ENCODE measurements at places on chromosomes 4 and X. TPM values are rescaled to one million over a fixed set of nuclear protein-coding genes. Genes with fewer than 3 reads are reported as not detected.

GRCh38 chr4:114005569-114006442, 26.4 kb upstream of the ARSJ start:
- DNase-seq = no peak

DNA sequence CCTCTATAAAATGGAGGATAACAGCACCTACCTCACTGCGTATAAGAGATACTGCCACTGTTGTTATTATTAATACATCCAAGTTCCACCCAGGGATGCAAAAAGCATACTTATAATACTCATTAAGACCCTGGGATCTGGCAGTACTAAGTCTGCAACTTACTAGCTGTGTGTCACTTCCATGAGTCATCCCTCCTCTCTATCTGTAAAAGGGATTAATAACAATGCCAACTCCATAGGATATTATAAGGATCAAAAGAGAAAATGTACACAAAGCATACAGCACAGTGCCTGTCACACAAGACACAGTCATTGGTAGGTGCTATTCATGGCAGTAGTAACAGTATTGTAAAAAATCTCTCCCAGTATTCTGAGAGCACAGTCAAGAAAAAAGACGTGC, 216.7 kb downstream of the HS6ST2 start:
- DNase-seq = no peak

DNA sequence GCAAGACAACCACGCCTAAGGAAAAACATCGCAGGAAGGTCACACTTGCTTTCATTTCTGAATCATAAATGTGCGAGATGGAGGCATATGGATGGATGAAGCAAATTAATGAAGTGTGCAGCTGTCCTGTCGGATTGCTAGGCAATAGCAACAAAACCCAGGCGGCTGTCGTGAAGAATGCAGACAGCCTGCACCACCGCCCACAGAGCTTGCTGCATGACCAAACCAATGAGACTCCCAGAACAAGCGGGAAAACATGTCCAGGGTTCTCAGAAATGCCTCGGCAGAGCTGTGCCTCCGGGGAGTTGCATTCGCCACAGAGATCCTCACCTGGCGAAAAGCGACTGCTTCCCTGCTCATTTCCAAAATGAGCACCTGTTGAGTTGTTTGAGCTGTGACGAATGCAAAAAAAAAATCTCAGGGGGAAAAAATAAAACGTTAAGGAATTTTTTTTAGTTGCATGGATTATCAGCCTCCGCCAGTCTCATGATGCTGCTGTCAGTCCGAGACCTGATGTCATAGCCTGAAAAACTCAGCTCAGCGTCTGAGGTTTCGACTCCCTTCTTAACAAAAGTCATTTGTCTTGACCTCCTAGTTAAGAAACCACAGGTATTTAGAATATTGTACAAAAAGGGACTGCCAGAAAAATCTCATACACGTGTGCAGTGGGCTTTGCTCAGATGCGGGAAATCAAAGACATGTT, 155.5 kb upstream of the MXRA5 start:
- no peak for DNase-seq

DNA sequence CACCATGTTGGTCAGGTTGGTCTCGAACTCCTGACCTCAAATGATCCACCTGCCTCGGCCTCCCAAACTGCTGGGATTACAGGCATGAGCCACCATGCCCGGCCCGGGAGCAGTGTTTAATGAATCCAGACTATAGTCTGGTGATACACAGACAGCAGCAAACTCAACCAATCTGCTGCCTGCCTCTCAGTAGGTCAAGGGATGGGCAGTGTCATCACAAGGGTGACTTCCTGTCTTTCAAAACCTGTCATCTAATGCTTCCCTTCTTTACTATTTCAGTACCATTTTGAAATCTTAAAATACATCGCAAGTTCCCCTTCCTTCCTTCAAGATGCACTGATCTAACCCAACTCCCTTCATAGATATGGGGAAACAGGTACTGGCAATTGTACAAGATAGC, 8.4 kb downstream of the RPL39 start:
- DNase-seq = no peak

DNA sequence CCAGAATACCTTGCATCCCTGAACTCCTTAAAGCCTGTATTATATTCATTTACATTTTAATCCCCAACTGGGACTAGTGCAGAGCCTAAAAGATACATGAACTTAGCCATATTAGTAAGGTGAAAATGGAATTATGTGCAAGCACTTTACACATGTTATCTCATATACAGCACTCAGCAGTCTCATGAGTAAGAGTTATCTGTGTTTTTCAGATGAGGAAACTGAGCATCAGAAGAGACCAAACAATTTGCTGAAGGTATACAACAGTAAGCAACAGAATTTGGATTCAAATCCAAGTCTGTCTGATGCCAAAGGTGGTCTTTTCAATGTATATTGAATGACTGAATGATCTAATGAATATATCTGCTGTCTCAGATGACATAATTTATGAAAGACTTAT, 12.3 kb downstream of the ATP7A start:
- DNase-seq = no peak

- no peak for DNase-seq
These were observed 57.5 kb upstream of the GC start for GRCh38 chr4:71841336-71841735.

DNA sequence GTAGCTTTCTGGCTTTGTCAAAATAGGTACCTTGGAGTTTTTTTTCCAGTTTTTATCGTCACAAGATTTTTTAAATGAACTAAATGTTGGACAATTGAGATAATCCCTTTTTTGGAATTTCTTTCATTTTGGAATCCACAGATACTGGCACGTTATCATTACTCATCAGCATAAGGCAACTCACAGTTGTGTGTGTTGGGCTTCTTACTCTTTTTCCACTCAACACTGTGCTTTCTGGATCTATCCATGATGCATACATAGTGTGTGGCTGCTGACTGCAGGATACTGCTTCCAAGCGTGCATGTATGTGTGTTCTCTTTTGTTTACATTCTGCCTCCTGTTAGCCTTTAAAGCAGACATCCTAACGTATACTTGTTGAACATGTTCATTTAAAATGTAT, 113.5 kb upstream of the FAM9A start:
- DNase-seq = no peak

- DNase-seq = no peak
These were observed 46.5 kb downstream of the TMA16 start for GRCh38 chr4:163540977-163541376.

DNA sequence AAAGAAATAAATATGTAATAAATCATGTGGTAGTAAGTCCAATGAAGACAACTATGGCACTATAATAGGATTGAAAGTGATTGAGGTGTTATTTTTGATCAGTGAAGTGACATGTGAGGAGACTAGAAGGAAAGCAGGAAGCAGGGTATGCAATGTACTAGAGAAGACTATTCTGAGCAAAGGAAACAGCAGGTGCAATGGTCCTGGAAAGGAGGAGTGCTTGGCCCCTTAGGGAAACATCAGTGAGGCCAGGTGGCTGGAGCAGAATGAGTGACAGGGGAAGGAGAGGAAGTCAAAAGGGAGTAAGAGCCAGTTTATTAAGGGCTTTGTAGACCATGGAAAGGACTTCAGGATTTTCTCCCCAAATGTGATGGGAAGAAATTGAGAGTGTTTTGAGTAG, 207.6 kb upstream of the HCCS start:
- DNase-seq = no peak

- no peak for DNase-seq
These were observed 299.1 kb upstream of the ANKRD50 start for GRCh38 chr4:125011646-125012045.

GRCh38 chr4:136121426-136121825, 1410.9 kb downstream of the PCDH18 start:
- no peak for DNase-seq

GRCh38 chr4:150078041-150078578, at the start of gene DCLK2:
Gene DCLK2, plus strand, starts transcription at chr4:150078445. Its CDS starts 583 bp downstream, at chr4:150079028.
- peak; percentile 75 for DNase-seq

- DNase-seq = no peak
These were observed 32.7 kb downstream of the ACSL1 start for GRCh38 chr4:184792950-184793555.

TRPC5OS gene
- total RNA-seq = not detected

DNA sequence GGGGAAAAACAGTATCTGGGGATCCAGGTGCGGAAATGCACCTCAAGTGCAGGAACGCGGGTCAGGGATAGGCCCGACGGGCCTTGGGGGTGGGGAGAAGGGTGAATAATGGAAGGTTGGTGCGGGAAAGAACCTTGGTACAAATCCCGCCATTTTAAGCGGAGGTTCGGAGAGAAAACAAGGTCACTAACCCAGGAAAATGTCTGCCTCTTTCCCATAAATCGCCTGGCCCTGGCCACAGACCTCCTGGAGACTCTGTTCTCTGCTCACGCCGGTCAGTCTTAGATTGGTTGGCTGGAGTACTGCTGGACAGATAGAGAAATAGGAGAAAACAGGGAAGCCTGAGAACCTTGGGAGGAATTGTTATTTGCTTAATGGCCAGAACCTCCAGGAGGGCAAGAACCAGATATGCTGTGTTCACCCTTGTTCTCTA, 897 bp upstream of the FBXL5 start:
- peak; percentile 72 for DNase-seq

PABPC1L2B gene
- 1.8 TPM for total RNA-seq

DNA sequence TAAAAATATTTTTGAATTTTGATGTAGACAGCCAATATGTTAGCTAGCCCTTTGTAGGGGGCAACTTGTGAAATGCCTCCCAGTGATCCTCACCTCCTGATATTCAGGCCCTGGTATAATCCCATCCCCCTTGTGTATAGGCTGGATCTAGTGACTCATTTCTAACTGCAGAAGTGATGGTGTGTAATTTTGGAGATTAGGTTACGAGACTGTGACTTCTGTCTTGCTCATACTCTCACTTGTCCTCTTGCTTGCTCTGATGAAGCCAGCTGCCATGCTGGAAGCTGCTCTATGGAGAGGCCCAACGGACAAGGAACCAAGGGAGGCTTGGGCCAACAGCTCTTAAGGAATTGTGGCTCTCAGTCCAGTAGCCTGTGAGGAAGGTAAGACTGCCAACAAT, 61.7 kb downstream of the GPR82 start:
- DNase-seq = no peak

DNA sequence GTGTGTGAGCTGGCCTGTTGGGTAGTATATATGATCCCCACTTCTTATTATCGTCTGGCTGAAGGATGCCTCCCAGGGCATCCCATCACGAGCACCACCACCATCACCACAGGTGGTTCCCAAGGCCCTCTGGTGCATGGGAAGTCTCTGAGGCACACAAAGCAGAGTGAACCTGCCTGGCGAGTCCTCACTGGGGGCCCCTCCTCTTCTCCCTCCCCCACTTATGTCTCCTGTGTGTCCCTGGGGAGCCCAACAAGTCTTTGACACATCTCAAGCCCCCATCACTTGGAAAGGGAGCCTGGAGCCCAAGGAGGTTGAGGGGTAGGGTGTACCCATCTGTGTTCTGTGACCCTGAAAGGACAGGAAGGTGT, 45.5 kb upstream of the NKX1-1 start:
- no peak for DNase-seq

DNA sequence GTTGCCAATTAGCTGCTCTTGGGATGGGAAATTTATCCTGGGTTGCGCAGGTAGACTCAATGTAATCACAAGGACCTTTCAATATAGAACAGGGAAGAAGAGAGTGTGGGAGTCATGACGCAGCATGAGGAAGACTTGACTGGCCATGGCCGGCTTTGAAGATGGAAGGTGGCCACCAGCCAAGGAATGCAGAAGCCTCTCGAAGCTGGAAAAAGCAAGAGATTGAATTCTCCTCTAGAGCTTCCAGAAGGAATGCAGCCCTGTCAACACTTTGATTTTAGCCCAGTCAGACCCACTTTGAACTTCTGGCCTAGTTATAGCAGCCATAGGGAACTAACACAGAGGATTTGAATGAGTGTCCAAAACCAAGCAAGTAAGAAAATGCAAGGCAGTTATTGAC, 14.7 kb upstream of the SH3KBP1 start:
- DNase-seq = no peak

DNA sequence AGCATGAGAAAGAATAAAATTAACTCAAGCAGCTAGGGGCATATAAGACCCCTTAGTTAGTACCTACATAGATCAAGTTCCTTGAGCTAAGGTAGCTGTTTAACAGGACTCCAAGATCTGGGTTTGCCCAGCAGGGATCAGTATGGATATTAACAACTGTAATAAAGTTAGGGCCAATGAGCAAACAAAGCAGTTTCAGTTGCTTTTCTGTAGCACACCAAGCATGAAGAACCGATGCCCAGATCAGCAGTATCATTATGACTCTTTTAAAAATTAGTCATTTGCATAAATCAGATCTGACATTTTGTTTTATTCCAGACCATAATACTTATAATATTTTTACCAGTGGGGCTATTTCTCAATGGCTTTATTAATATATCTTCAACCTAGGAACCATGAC, 80.9 kb downstream of the C4orf33 start:
- no peak for DNase-seq

DNA sequence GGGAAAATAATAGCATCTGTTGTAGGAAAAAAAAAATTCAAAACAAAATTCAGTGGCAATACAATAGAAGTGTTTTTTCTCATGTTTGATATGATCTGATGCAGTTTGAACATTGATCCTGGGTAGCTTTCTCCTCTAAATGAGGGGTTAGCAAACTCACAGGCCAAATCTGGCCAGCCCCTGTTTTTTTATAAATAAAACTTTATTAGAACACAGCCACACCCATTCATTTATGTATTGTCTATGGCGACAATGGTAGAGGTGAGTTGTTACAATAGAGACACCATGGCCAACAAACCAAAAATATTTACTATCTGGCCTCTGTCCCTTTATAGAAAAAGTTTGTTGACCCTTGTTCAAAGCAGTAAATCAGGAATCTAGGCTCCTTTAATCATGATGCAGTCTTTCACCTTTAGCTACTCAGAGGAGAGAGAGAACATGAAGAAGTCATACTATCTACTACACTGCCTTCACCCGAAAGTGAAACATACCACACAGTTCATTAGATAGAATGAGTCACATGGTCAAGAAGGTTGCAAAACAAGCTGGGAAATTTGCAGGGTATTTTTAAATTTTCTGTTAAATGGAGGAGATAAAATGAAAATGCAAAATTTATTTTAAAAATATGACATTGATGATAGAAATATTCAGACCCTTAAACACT, 186.6 kb upstream of the MAOA start:
- DNase-seq = no peak

PAGE2B gene
- not detected for total RNA-seq

DNA sequence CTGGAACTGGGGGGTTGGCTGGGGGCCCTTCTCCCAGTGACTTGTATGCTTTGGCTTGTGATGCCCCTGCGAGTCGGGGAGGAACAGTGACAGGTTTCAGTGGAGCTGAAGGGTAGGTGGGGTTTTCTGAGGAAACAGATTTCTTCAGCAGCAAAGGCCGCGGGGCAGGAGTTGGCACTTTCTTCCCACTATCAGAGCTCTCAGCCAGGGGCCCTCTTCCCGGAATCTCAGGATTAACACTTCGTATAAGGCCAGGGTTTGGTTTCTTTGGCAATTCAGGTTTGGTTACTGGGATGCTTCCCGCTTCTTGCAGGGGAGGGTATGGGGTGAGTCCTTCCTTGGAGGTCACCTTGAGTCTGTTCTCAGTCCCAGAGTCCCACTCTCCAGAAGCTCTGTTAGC, 75.4 kb downstream of the RPS3A start:
- DNase-seq = no peak

DNA sequence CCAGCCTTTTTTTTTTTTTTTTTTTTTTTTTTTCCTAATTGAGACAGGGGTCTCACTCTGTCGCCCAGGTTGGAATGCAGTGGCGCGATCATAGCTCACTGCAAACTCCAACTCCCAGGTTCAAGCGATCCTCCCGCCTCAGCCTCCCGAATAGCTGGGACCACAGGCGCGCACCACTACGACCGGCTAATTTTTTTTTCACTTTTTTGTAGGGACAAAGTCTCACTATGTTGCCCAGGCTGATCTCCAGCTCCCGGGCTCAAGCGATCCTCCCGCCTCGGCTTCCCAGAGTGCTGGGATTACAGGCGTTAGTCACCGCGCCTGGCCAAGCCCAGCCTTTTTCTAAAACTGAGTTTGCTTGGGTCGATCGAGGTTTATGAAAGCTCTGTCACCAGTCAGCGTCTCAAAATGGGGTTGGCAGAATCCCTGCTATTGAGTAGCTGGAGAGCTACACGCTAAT, 1.3 kb upstream of the OTUD5 start:
- no peak for DNase-seq
